Type B pancreatic cell (in vitro differentiated cells): ENCODE measurements at places on chromosomes 5 and 9. TPM values are rescaled to one million over a fixed set of nuclear protein-coding genes. Genes with fewer than 3 reads are reported as not detected.
A peak's percentile ranks its signal among the peaks of the same experiment; 100 is the strongest.

The SVEP1 gene
- total RNA-seq, result 5.4 and 7.9 TPM in 2 replicates

DNA sequence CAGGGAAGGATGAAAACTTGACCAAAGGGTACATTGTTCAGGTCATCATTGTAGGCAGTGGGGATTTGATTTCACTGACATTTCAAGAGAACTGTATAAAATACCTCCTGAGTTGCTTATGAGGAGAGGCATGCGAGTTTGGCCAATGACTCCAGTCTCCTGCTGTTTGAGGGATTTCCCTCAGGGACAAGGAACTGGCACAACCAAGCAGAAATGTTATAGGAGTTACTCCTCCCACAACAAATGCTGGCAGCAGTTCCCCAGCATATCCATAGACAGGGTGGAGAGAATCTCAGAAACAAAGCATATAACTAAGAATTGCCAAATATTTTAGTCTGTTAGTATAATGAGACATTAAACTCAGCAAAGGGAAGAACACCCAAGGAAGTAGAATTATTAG is 47.2 kb upstream of the FBXL7 start:
- DNase-seq, result no peak
- no peaks in the 10 kb centered on the region for H3K36me3 ChIP-seq
- no peaks in the 10 kb centered on the region for H3K4me1 ChIP-seq
- no peak overlapping the region for H3K27ac ChIP-seq
- peaks cover 2% of the 10 kb centered on the region for H3K27me3 ChIP-seq

DNA sequence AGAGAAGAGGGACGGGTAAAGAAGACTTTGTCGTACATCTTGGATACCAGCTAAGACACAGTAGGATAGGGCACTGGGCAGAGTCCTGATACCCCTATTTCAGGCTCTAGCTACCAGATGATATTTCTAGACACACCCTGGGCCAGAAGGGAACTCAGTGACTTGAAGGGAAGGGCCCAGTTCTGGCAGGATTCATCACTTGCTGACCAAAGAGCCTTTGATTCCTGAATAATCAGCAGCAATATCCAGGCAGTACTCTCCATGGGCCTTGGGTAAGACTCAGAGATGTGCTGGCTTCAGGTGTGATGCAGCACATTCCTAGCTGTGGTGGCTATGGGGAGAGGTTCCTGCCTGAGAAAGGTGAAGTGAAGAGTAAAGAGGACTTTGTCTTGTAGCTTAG is 40.7 kb downstream of the TPD52L3 start:
- H3K27me3 ChIP-seq, result no peaks in the 10 kb centered on the region
- no peak overlapping the region for H3K27ac ChIP-seq
- no peaks in the 10 kb centered on the region for H3K4me1 ChIP-seq
- DNase-seq, result no peak

DNA sequence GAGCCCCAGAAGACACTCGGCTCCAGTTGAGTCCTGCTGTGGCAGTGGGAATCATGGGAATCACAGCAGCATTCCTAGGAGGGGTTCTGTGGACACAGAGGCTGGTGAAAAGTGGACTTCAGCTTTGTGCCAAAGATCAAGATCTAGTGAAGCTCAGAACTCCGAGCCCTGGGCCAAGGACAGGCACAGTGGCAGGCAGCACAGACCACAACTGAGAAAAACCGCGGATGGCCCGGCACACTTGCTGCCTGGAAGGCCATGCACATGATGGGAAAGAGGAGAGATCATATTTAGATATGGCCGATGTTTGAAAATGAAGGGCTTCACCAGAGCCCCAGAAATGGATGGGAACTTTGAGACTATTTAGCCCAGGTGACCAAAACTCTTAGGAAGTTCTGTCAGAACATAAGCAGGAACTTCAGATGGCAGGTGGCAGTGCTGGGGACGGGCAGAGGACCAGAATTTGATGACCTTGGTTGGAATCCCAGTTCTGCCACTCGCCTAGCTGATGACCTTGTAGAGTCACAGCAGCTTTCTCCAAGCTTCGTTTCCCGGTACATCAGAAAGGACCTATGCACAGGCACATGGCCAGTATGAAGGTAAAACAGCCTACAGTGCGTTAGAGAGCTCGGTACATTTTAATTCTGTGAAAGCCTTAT is 18.0 kb downstream of the BARHL1 start:
- H3K4me3 ChIP-seq, result no peak overlapping the region
- H3K4me1 ChIP-seq, result no peaks in the 10 kb centered on the region
- no peak overlapping the region for H3K27ac ChIP-seq
- H3K27me3 ChIP-seq, result no peaks in the 10 kb centered on the region
- H3K36me3 ChIP-seq, result peaks cover 28% of the 10 kb centered on the region

DNA sequence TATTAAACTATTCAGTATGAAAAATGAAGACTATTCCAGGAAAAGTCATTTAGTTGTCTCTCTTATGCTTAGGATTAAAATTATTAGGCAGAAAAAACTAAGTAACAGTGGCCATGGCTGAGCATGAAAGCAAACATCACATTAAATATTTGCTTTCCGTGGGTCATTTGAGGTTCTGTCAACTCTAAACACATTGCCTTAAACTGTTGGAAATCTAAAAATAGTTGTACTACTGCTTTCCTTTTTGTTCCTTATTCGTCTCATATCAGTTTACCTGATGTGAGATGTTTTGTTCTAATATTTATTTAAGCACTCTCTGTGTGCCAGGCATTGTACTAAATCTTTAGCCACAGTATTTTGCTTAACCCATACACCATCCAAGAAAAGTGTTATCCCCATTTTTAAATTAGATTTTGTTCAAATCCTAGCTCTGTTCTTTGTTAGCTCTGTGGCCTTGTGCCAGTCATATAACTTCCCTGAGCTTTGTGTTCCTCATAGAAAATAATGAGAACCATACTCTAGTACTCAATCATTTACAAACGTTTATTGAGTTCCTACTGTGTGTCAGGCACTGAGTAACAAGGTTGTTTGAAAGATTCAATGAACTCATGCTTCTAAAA is 18.7 kb upstream of the ZNF608 start:
- DNase-seq, result no peak
- no peaks in the 10 kb centered on the region for H3K27me3 ChIP-seq
- H3K27ac ChIP-seq, result no peak overlapping the region
- no peaks in the 10 kb centered on the region for H3K36me3 ChIP-seq
- H3K4me1 ChIP-seq, result peaks cover 12% of the 10 kb centered on the region

- peaks cover 51% of the 10 kb centered on the region for H3K4me1 ChIP-seq
- no peak overlapping the region for H3K4me3 ChIP-seq
- no peak for DNase-seq
- no peaks in the 10 kb centered on the region for H3K27me3 ChIP-seq
Observed at GRCh38 chr5:167814828-167815227, 476.6 kb upstream of the WWC1 start.

- peaks cover 18% of the 10 kb centered on the region for H3K4me1 ChIP-seq
- no peak overlapping the region for H3K4me3 ChIP-seq
- H3K27ac ChIP-seq, result no peak overlapping the region
- DNase-seq, result no peak
- no peaks in the 10 kb centered on the region for H3K27me3 ChIP-seq
- H3K36me3 ChIP-seq, result no peaks in the 10 kb centered on the region
Observed at GRCh38 chr9:96246267-96246671, 55.7 kb downstream of the HSD17B3 start.

DNA sequence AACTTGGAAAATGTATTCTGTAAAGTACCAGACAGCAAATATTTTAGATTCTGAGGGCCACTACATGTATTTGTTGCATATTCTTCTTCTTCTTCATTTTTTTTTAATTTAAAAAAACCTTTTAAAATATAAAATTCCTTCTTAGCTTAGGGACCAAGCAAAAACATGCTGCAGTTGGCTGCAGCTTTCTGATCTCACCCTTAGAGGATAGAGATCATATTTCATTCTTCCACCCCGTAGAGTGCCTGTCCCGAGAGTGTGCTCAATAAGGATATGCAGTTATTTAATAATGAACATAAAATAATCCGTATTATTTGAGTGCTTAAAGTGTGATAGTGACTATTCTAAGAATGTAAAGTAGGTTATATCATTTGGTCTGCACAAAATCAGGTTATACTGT is 204.2 kb upstream of the CD180 start:
- H3K36me3 ChIP-seq, result no peaks in the 10 kb centered on the region
- no peak overlapping the region for H3K4me3 ChIP-seq
- no peak overlapping the region for H3K27ac ChIP-seq
- DNase-seq, result no peak
- H3K4me1 ChIP-seq, result peaks cover 20% of the 10 kb centered on the region

DNA sequence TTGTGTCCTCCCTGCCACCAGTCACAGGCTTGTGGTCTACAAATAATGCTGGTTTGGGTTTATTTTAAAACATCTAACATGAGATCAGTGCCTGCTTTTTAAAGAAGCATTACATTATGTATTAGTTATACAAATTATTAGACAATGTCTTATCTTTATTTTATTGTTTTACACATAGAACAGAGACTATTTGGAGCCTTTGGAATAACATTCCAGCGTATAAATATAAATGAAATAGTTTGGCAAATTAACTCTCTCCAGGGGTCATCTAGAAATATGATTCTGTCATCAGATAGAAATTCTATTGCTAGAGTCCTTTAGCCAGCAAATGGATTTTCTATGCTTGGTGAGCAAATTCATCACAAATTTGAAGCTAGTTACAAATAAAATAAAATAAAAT is 22.4 kb downstream of the MAP1B start:
- no peak overlapping the region for H3K27ac ChIP-seq
- H3K36me3 ChIP-seq, result peaks cover 17% of the 10 kb centered on the region
- no peaks in the 10 kb centered on the region for H3K27me3 ChIP-seq
- H3K4me3 ChIP-seq, result no peak overlapping the region
- no peak for DNase-seq
- peaks cover 50% of the 10 kb centered on the region for H3K4me1 ChIP-seq

- H3K27me3 ChIP-seq, result no peaks in the 10 kb centered on the region
- DNase-seq, result no peak
- H3K36me3 ChIP-seq, result no peaks in the 10 kb centered on the region
- H3K27ac ChIP-seq, result peak overlapping the region; percentile 79
Observed at GRCh38 chr5:72067682-72068470, 39.4 kb upstream of the MAP1B start.

DNA sequence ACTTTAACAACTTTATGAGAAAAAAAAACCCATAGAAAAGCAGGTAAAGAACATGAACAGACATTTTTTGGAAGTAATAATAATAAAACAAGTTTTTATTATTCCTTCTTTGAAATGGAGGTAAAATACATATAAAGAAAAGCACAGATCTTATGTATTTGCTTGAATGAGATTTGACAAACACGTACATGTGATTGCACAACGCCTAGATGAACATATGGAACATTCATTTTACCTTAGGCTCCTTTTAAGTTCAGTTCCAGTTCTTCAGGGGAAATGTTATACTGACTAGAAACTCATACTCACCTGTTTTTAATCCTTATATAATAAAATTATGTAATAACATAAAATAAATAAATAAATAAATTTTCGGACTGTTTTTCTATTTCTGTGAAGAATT is 61.8 kb downstream of the GGTA1 start:
- peaks cover 14% of the 10 kb centered on the region for H3K27me3 ChIP-seq
- no peak for DNase-seq
- H3K4me3 ChIP-seq, result no peak overlapping the region
- H3K36me3 ChIP-seq, result no peaks in the 10 kb centered on the region
- peaks cover 4% of the 10 kb centered on the region for H3K4me1 ChIP-seq

- no peak overlapping the region for H3K4me3 ChIP-seq
- no peaks in the 10 kb centered on the region for H3K27me3 ChIP-seq
Observed at GRCh38 chr5:125134216-125135081, 388.0 kb upstream of the ZNF608 start.

- H3K4me1 ChIP-seq, result peaks cover 27% of the 10 kb centered on the region
- no peak for DNase-seq
- H3K27ac ChIP-seq, result no peak overlapping the region
- no peaks in the 10 kb centered on the region for H3K36me3 ChIP-seq
- no peak overlapping the region for H3K4me3 ChIP-seq
Observed at GRCh38 chr5:133247881-133248624, 196.2 kb downstream of the HSPA4 start.

- peaks cover 25% of the 10 kb centered on the region for H3K36me3 ChIP-seq
- H3K4me3 ChIP-seq, result peak overlapping the region; percentile 91
- peak overlapping the region; percentile 97 for H3K27ac ChIP-seq
Observed at GRCh38 chr5:138466125-138466899, 1.0 kb downstream of the EGR1 start.

The BAG1 gene
- total RNA-seq, result 92.6 and 113 TPM in 2 replicates

DNA sequence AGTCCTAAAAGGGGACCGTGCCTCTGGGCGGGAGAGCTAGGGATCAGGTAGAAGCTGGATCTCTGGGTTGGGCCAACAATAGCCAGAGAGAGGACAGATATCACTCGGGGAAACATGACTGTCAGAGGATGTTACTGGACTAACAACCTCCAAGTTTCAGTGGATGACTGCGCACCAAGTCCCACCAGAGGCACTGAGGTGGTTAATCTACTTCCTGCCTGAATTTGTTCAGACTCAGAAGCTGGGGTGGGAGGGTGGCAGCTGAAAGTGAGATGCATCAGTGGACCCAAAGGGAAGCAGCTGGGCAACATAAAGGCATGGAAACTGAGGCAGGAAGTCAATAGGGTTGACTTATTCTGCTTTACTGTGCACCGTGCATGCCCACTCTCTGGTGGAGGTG is 130.1 kb upstream of the SLC44A1 start:
- H3K27ac ChIP-seq, result no peak overlapping the region
- DNase-seq, result no peak
- H3K36me3 ChIP-seq, result no peaks in the 10 kb centered on the region
- H3K4me1 ChIP-seq, result peaks cover 9% of the 10 kb centered on the region
- no peaks in the 10 kb centered on the region for H3K27me3 ChIP-seq

The MEIKIN gene
- total RNA-seq, result not detected in 2 replicates

GRCh38 chr9:134710271-134710540 is 68.6 kb downstream of the COL5A1 start:
- no peak for DNase-seq
- peaks cover 10% of the 10 kb centered on the region for H3K4me1 ChIP-seq
- no peak overlapping the region for H3K27ac ChIP-seq
- peaks cover 14% of the 10 kb centered on the region for H3K36me3 ChIP-seq
- no peak overlapping the region for H3K4me3 ChIP-seq

- H3K27ac ChIP-seq, result no peak overlapping the region
- no peaks in the 10 kb centered on the region for H3K36me3 ChIP-seq
- DNase-seq, result no peak
- H3K4me1 ChIP-seq, result no peaks in the 10 kb centered on the region
- H3K4me3 ChIP-seq, result no peak overlapping the region
- no peaks in the 10 kb centered on the region for H3K27me3 ChIP-seq
Observed at GRCh38 chr5:161064781-161065180, 212.8 kb upstream of the ATP10B start.

- no peak overlapping the region for H3K4me3 ChIP-seq
- peaks cover 4% of the 10 kb centered on the region for H3K36me3 ChIP-seq
- no peak overlapping the region for H3K27ac ChIP-seq
- H3K27me3 ChIP-seq, result no peaks in the 10 kb centered on the region
Observed at GRCh38 chr5:66840511-66841013, 244.4 kb downstream of the MAST4 start.

GRCh38 chr5:122420537-122421236 is 108.7 kb downstream of the SNCAIP start:
- no peak overlapping the region for H3K4me3 ChIP-seq
- DNase-seq, result no peak
- H3K27ac ChIP-seq, result no peak overlapping the region
- H3K4me1 ChIP-seq, result peaks cover 43% of the 10 kb centered on the region
- H3K36me3 ChIP-seq, result peaks cover 12% of the 10 kb centered on the region
- H3K27me3 ChIP-seq, result no peaks in the 10 kb centered on the region

The XPA gene
- total RNA-seq, result 11.6 and 13.7 TPM in 2 replicates
